CD4-positive, alpha-beta T cell treated with Interleukin-10 for 1 hour (primary cell): ENCODE measurements at places on chromosomes 11 and 22.

GRCh38 chr11:8760896-8761295 lies 78.3 kb downstream of the RPL27A start:
- no peak for DNase-seq

DNA sequence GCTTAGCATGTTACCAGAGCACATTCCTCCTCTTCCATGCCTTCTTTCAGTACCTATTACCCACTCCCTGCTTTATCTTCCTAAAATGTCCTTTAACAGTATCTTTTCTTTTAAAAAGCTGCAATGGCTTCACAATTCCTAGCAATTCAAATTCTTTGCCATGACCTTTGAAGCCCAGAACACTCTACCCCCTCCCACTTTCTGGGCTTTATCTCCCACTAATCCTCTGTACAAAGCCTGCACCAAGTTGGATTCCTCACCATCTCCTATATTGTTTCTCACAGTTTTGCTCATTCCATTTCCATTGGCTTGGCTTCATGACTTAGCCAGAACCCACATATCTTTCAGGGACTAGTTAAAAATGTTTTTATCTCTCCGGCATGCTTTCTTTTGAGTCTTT lies 80.9 kb downstream of the FAM76B start:
- no peak for DNase-seq

- DNase-seq: no peak
Observed at GRCh38 chr22:31223786-31224191, 11.7 kb downstream of the LIMK2 start.

DNA sequence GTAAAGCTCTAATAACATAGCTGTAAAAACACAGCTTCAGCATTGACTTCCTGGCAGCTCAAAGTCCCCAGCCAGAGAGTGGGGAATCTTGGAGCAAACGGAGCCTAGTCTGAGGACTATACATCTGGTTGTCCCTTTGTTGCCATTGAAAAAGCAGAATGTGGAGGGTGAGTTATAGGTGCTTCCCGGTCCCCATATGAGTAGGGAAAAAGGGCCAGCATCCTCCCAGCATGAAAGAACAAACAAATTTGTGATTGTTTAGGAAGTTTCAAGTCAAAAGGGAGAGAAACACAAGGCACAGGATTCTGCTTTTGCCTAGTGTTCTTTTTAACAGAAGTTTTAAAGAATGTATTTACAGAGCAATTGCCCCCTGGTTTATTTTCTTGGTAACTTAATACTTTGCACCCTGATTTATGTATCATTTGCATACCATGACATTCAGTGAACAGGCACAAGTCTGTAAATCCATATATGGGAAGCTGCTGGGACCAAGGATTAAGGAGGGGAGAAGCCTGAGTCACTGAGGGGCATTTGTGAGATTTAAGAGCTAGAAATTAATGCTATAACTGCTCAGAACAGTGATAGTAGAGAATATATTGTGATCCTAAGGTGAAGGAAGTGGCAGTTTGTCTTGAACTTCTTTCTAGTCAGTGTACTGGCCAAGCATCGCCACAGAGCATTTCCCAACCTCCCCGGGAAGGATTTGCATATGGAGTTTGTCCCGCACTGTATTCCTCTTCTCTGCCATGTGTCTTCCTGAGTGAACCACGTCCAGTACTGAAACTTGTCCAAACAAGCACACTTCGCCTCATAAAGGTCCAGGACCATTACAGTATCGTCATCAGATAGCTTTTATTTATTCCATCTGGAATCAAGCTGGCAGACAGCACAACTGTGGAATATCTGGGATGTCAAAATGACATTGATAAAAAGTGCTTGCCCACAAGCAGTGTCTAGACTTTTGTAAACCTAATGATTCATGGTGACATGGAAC lies 103.0 kb downstream of the DBX1 start:
- no peak for DNase-seq

- no peak for DNase-seq
Observed at GRCh38 chr22:23405366-23405851, 174.7 kb downstream of the IGLL1 start.

DNA sequence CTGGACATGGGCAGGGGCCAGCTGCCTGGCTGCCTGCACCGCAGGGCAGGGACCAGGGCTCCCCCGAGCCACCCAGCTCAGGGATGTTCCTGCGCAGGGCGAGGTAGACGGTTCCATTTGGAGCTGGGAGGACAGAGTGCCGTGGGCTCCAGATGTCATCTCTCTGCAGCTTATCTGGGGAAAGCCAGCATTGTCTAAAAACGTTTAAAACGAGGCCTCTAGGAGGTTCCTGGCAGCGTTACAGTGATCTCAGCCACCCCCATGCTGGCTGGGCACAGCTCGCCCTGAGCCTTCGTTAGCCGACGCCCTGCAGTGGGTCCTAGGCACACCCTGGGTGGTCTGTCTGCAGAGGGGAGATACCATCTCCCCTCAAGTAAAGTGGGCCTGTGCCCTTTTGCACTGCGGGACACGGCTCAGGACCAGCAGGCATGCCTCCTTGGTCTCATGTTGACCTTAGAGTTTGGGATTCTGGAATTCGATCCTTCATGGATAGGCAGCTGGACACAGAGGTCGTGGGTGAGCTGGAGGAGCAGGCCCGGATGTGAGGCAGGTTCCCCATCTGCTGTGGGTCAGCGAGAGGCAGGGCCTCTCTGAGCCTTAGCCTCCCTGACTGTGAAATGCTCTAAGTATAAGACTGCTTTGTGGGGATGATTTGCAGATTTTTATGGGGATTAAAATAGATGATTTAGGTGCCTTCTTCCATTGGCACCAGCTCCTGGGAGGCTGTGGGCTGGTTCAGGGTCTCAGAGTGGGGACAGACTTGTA lies 14.1 kb downstream of the SYNGR1 start:
- DNase-seq: no peak

DNA sequence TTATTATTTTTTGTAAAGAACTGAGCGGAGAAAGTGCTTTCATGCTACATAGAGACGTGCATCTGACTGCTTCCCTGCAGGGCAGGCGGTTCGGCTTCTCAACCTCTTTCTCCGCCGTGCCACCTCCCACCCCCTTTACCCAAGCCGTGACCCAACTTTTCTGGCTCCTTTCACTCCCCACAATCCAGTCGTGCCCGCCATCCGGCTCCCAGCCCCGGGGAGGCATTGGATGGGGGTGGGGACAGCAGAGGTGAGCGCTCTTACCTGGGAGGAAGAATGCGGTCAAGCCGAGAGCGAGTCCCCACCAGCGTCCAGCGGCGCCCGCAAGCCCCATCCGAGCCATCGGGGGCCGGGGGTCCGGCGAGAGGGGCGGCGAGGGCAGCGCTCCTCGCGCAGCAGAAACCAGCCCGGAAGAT lies 781 bp downstream of the NECTIN1 start:
- DNase-seq: no peak

DNA sequence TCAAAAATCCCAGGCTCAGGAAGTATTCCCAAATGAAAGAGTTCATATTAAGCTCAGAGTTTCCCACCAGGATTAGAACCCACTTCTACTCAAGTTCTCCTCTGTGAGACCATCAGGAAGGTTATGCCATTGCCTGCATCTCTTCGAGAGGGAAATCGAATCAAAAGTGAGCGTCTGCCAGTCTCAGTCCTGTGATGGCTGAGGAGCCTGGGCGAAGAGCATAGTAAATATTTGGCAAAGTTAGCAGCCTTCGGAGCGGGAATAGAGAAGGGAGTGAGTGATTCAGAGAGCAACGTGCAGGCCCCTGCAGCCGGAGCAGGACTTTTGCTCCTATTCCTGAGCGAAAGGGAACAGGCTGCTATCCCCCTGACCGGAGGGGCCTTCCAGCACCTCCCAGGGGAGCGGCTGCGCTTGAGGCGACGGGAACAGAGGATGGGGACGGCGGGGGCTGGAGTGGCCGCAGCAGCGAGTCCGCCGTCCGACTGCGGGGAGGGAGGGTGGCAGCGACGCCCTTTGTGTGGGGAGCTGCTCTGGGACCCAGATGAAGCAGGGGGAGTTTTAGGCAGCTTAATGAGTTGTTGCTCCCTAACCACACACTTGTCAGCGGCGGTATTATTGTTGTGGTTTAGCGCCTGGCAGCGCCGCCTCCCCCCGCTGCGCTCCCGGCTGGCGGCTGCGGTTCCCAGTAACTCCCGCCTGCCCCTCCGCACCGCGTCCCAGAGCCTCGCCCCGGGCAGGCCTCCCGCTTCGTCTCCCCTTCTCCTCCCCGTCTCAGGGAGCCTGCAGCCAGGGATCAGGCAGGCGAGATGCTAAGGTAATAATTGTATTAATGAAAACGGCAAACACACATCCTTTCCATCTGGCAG lies 21.7 kb upstream of the NRGN start:
- DNase-seq: peak; percentile 33

DNA sequence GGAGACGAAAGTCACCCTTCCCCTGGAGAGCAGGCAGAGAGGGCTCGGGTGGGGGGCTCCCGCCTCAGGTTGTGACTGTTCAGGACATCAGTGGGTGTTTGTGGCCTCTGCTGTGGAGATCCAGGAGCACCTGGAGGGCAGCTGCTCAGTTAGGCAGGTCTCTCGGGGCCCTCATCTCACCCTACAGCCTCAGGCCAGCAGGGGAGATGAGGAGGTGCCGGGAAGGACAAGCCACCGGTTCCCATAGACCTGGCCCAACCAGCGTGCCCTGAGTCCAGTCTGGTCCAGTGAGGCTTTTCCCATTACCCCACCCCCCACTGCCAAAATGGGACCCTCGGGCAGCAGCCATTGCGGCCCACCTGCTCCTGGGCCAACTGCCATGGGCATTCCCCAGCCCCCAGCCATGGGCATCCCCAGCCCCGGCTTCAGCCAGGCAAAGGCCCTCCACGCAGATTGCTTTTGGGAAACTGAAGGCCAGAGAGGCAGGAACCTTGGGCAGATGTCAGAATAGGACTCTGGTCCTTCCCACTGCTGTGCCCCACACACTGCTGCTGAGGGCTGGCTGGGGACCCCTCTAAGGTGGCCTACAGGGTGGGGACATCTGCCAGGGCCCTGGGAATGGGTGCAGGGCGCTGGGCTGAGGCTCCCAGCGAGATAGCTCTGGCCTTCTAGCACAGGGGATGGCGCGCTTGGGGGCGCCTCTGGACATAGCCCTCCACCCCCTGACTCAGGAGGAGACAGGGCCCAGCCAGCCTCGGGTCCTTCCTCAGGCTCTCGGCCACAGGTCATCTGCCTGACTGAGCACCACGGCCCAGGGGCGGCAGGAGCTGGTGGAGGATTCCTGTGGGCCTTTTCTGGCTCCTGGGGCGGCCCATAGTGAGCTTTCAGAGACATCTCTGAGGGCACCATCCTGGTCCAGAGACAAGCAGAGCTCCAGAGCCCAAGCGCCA lies 4.8 kb downstream of the PIM3 start:
- DNase-seq: peak; percentile 29

DNA sequence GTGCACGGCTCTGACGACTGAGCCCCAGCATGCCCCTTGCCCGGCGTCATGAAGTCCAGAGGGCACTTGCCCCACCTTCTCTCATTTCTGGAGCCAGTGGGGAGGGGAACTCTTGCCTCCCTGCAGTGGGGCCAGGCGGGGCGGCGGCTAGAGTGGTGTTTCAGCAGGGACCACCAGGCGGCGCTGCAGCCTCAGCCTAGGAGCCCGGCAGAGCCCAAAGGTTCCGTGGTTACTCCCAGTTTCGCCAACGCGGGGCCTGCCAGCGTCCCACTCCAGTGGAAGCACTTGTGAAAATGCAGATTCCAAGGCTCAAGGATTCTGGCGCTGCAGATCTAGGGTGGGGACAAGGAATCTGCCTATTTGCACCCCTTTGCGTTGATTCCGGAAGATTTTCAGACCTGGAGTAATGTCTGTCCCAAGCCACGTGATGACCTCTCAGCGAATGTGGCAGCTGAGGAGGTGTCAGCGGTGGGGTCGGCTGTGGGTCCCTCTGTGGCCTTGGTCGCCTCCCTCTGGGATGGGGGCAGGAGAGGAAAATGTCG lies 55.7 kb downstream of the CD82 start:
- DNase-seq: peak; percentile 65

GRCh38 chr11:64539239-64539638 lies 51.8 kb upstream of the SLC22A12 start:
- DNase-seq: no peak

- DNase-seq: peak; percentile 67
Observed at GRCh38 chr11:96207459-96208449, 135.2 kb downstream of the MAML2 start.

- no peak for DNase-seq
Observed at GRCh38 chr11:28910926-28911325, 802.7 kb downstream of the METTL15 start.

- no peak for DNase-seq
Observed at GRCh38 chr11:16923987-16924386, 90.2 kb downstream of the PLEKHA7 start.

DNA sequence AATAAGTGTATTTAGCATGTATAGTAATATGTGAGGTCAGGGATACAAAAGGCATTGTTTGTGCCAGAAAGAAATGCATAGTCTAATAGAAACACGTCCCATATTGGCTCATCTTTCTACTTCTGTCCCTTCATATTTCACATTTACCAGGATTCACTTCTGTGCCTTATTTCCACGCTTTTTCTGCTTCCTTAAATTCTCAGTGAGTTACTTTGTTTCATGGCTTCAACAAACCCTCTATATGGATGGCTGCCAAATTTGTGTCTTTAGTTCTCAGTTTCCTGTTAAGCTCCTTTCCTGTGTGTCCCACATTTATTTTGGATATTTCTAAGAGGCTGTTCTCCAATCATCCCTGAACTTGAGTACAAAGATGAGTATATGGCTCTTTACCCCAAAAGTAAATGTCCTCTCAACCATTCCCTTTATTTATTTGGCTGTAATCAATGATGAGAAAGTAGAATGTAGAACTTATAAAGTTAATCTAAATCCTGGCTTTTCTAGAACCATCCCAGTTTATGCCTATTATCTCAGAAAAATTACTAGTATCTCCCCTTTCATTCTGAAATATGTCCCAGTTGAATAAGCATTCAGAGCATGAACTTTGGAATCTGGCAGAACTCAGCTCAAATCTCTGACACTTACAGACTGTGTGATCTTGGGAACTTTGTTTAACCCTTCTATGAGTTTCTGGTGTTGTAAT lies 23.5 kb downstream of the OR8B12 start:
- no peak for DNase-seq

GRCh38 chr11:59756558-59756840 lies 1.3 kb downstream of the STX3 start:
- DNase-seq: no peak

- DNase-seq: no peak
Observed at GRCh38 chr11:112613051-112613972, 347.9 kb upstream of the NCAM1 start.

DNA sequence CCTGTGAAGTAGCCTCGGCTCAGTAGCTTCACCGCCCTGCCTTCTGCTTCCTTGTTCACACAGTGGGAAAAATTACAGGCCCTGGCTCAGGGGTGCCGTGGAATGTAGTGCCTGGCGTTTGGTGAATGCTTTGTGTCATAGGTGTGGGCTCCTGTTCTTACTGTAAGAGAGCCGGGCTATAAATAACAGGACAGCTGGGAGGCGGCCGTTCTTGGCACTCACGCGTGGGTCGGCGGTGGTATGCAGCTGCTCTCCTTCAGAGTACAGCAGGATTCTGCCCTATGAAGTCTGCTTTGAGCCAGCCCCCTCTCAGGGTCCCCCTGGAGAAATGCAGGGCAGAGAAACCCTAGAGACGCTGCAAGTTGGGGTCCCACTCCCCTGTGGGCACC lies 84.2 kb downstream of the CTTN start:
- no peak for DNase-seq
